Prostate gland (tissue), 2 donors: ENCODE measurements at places on chromosomes 16 and 17.

DNA sequence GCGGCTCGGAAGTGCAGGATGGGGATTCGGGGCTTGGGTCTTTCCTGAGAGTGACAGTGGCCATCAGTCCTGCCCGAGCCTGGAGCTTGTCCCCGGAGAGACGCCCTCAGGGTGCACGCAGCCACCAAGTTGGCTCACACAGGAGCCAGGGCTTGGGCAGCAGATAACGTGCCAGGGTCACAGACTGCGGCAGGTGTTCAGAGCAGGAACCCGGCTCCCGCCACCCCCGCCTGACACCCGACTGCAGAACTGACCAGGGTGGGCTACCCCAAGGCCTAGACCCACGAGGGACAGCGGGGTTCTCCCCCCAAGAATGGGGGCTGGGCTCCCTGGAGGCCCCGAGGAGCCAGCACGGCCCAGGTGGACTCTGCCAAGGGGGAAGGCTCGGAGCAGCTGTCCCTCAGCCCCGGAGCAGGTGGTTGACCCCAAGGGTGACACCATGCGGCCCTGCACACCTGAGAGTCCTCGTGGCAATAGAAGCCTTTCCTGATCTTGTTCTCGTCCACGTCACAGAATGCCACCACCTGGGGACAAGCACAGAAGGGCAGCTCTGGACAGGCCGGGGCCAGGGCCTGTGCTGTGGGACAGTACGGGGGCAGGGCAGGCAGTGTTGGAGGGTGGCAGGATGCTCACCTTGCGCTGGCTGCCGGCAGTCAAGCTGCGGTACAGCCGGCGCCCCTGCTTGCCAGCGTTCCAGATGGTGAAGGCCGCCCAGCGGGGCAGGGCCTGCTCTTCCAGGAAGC lies 117.1 kb upstream of the ZNF750 start:
- no peak for DNase-seq

- DNase-seq: no peak
Measured at GRCh38 chr17:19590451-19590850, 56.8 kb downstream of the SLC47A1 start.

- no peak for DNase-seq
Measured at GRCh38 chr16:81852347-81852746, 73.3 kb downstream of the PLCG2 start.

DNA sequence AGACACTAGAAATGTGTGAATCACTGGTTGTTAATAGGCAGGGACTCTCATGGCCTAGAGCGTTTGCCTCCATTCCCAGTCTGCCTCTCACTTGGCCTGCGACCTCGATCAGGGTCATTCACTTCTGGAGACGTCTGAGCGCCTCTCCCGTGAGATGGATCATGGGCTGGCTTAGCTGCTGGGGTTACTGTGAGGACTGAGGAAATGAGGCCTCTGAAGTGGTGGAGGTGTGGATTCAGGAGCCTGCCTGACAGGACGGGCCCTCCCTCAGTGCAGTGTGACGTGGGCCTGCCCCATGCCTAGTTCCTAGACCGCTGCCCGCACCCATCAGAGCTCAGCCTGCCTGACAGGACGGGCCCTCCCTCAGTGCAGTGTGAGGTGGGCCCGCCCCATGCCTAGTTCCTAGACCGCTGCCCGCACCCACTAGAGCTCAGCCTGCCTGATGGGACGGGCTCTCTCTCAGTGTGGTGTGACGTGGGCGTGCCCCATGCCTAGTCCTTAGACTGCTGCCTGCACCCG lies 61.9 kb downstream of the BANP start:
- no peak for DNase-seq

DNA sequence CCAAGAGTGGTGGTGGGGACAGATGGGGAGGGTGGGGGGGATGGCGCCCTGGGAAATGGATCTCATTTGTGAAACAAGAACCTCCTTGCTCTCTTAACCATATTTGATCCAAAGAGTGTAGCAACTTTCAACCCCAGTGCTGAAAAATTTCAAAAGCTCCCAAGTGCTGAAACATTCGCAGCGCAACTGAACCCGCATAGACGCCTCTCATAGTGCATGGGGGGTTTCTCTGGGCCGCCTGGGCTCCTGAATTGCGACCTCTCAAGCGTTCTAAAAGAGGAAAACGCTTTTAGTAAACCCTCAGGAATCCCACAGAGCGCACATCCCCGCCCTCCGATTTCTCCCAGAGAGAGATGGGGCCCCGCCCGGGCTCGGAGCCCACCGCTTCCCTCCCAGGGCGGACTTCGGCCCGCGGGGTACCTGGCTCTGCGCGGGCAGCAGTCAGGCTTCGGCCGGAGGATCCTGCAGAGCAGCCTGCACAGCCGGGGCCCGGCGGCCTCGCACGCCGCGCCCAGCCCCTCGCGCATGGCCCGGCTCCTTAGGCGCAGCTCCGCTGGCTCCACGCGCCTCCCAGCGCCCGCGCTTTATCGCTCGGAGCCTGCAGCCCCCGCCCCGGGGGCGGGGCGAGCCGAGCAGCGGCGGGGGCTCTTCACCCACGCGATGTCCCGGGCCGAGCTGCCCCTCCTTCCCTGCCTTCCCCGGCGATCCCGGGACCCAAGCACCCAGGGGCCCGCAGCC lies 7.0 kb downstream of the NOS2 start:
- DNase-seq: no peak

DNA sequence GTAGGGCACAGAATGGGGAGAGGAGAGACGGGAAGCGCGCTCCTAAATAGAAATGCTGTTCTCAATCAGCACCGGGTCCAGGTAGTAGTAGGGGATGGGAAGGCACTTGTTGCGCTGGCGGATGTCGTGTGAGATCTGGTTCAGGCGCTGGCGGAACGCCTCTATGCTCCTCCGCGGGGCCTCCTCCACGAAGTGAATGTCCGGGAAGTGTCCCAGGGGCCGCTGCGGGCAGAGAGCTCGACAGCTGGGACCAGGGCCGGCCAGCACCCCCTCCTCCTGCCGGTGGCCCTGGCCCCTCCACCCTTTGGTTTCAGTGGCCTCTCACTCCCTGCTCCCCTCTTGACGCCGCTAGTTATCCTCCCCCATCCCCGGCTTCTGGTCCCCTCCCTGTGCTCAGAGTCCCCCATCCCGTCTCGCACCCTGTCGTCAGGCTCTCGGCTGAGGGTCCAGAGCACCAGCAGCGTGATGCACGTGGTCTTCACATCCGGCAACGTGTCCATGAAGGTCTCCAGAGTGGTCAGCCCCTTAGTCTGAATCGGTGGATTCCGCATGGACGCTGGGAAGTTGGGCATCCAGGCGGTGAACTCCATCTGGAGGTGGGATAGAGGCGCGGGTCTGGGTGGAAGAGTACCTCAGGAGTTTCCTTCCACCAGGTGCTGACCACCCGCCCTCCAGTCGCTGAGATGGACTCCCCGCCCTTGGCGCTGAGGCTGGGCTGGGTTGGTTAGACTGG lies 14.6 kb downstream of the ALOX12B start:
- DNase-seq: no peak

GRCh38 chr16:5073279-5073629 lies 1.6 kb downstream of the ALG1 start:
- no peak for DNase-seq
